Camera-type eye (tissue), 1 donor: ENCODE measurements at places on chromosomes 4 and X. TPM values are rescaled to one million over a fixed set of nuclear protein-coding genes. Genes with fewer than 3 reads are reported as not detected.

The TLR3 gene
- 2.7 TPM for total RNA-seq

The UGT2B15 gene
- not detected for total RNA-seq

The SERTM2 gene
- total RNA-seq = 2.4 TPM

The MTNR1A gene
- 1.6 TPM for total RNA-seq

The HTR2C gene
- 0.49 TPM for total RNA-seq

The CTAG2 gene
- total RNA-seq = not detected

The GPC3 gene
- 64.9 TPM for total RNA-seq

The NAT8L gene
- total RNA-seq = 3.5 TPM

The SPP1 gene
- 189 TPM for total RNA-seq

The KCNE5 gene
- 3.9 TPM for total RNA-seq

The IL1RAPL2 gene
- total RNA-seq = 5.1 TPM

The UBA1 gene
- 215 TPM for total RNA-seq

The HNRNPD gene
- total RNA-seq = 175 TPM

The MAGEB10 gene
- not detected for total RNA-seq

The TRPC5OS gene
- 0.22 TPM for total RNA-seq

The GC gene
- not detected for total RNA-seq

The PRDM8 gene
- total RNA-seq = 50.3 TPM

The MAGEB1 gene
- not detected for total RNA-seq

The ATP1B4 gene
- total RNA-seq = 19.1 TPM

The FGFBP2 gene
- total RNA-seq = not detected

The EOLA1 gene
- total RNA-seq = 14.3 TPM

The MAGEA10 gene
- not detected for total RNA-seq

The TMSB15A gene
- total RNA-seq = 24.7 TPM

The NWD2 gene
- 9.1 TPM for total RNA-seq

The EIF1AX gene
- 85.7 TPM for total RNA-seq

The NR3C2 gene
- total RNA-seq = 13.9 TPM

The MAML3 gene
- total RNA-seq = 17.6 TPM

The TEX13A gene
- not detected for total RNA-seq

The CHRDL1 gene
- 36.6 TPM for total RNA-seq

The ETDA gene
- not detected for total RNA-seq

The NHSL2 gene
- total RNA-seq = 15.6 TPM

The SMR3A gene
- total RNA-seq = not detected

The CPZ gene
- 59.4 TPM for total RNA-seq

The TREX2 gene
- 0.27 TPM for total RNA-seq

The BRS3 gene
- total RNA-seq = not detected

The CFI gene
- 44.0 TPM for total RNA-seq

The CPEB2 gene
- 26.9 TPM for total RNA-seq

The ARHGAP24 gene
- 52.7 TPM for total RNA-seq

The CXCL5 gene
- 0.44 TPM for total RNA-seq

The TLL1 gene
- total RNA-seq = 23.9 TPM

The MAD2L1 gene
- total RNA-seq = 5.8 TPM

The CTSO gene
- total RNA-seq = 30.5 TPM

The SOX3 gene
- 2.1 TPM for total RNA-seq

The MAGEA4 gene
- total RNA-seq = not detected

The HSFX2 gene
- not detected for total RNA-seq

The WDFY3 gene
- total RNA-seq = 205 TPM

The AMBN gene
- total RNA-seq = not detected

The SERPINA7 gene
- not detected for total RNA-seq

The FOXR2 gene
- total RNA-seq = not detected

The HAND2 gene
- 0.33 TPM for total RNA-seq
